ENCODE measurements at places on chromosomes 7 and 10. TPM values are rescaled to one million over a fixed set of nuclear protein-coding genes. Genes with fewer than 3 reads are reported as not detected.

- DNase-seq, result no peak
- peaks cover 2% of the 10 kb centered on the region for H3K36me3 ChIP-seq
- no peak overlapping the region for H3K27ac ChIP-seq
- H3K27me3 ChIP-seq, result peaks cover 2% of the 10 kb centered on the region
- no peak overlapping the region for H3K4me3 ChIP-seq
- H3K4me1 ChIP-seq, result peaks cover 2% of the 10 kb centered on the region
Observed at GRCh38 chr7:30780941-30781340, 9.7 kb downstream of the MINDY4 start.

GRCh38 chr10:13001041-13001886 lies at the start of gene CCDC3:
Gene CCDC3 (minus strand): TSS chr10:13001713. CDS start chr10:13001570, 143 bp downstream.
- no peaks in the 10 kb centered on the region for H3K36me3 ChIP-seq
- no peak within 1 kb of the TSS for H3K27ac ChIP-seq
- H3K4me1 ChIP-seq, result peaks cover 3% of the 10 kb centered on the region
- H3K27me3 ChIP-seq, result peaks cover 53% of the 10 kb centered on the region
- peak; percentile 31 for DNase-seq
- peak within 1 kb of the TSS; percentile 45 for H3K4me3 ChIP-seq

GRCh38 chr7:107145067-107145838 lies 23.6 kb upstream of the HBP1 start:
- no peak for DNase-seq
- H3K27ac ChIP-seq, result no peak overlapping the region
- H3K27me3 ChIP-seq, result no peaks in the 10 kb centered on the region
- no peak overlapping the region for H3K4me3 ChIP-seq
- H3K36me3 ChIP-seq, result no peaks in the 10 kb centered on the region

The RAMP3 gene
- total RNA-seq, result not detected

GRCh38 chr7:149050941-149051340 lies 22.6 kb upstream of the PDIA4 start:
- H3K27ac ChIP-seq, result no peak overlapping the region
- H3K36me3 ChIP-seq, result no peaks in the 10 kb centered on the region
- H3K4me1 ChIP-seq, result peaks cover 3% of the 10 kb centered on the region
- DNase-seq, result no peak
- no peak overlapping the region for H3K4me3 ChIP-seq

- peaks cover 13% of the 10 kb centered on the region for H3K27me3 ChIP-seq
- no peaks in the 10 kb centered on the region for H3K4me1 ChIP-seq
- DNase-seq, result no peak
- H3K4me3 ChIP-seq, result no peak overlapping the region
Observed at GRCh38 chr7:120867932-120868331, 10.0 kb upstream of the TSPAN12 start.

DNA sequence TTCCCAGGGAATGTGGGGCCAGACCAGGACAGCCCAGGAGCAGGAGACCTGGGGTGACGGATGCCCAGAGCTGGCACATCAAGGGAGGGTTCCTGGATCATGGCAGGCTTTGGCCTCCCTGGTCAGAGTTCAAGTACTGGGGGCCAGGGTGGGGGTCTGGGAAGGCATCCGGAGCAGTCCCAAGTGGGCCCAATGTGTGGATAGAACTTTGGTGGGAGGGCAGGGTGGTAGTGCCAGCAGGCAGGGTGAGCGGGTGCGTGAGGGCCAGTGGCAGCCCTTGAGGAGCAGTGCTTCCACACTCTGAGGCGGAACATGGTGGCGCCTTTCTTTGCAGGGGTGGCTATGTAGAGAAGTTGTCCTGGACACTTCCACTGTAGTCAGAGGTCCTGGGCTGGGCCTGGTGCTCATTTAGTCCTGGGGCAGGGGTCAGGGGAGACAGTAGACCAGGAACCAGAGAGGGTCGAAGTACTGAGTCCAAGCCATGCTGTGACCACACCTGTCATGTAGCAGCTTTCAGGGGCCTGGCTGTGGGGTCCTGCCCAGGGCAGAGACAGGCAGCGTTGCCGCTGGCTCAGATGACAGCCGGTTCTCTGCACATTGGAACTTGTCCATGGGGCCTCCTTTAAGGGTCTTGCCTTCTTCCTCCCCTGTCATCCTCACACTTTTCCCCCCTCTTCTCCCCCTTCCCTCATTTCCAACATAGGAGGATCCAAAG lies 22.2 kb upstream of the CSGALNACT2 start:
- H3K27ac ChIP-seq, result no peak overlapping the region
- no peak for DNase-seq
- peaks cover 10% of the 10 kb centered on the region for H3K4me1 ChIP-seq
- H3K4me3 ChIP-seq, result no peak overlapping the region
- H3K27me3 ChIP-seq, result no peaks in the 10 kb centered on the region
- H3K36me3 ChIP-seq, result no peaks in the 10 kb centered on the region
